ENCODE measurements at places on chromosomes 7 and 10.

GRCh38 chr7:19143881-19144574, 1.2 kb downstream of the FERD3L start:
- no peak for DNase-seq

GRCh38 chr10:69333205-69333604, 54.9 kb downstream of the HK1 start:
- DNase-seq, result peak; percentile 52

DNA sequence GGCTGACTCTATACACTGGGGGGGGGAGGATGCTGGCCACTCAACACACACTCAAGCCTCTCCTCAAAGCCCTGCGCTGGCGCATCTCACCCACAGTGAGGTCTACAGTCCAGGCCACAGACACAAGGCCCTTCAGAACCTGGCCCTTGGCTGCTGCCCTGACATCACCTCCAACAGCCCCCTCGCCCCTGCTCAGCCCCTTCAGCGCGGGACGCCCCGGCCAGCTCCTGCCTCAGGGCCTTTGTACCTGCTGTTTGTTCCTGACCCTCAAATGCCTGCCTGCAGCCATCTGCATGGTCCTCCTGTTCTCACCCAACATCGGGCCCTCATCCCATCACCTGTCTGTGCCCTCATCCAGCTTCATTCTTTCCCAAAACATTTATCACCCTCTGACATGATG, 572.6 kb downstream of the DNAJB6 start:
- no peak for DNase-seq

DNA sequence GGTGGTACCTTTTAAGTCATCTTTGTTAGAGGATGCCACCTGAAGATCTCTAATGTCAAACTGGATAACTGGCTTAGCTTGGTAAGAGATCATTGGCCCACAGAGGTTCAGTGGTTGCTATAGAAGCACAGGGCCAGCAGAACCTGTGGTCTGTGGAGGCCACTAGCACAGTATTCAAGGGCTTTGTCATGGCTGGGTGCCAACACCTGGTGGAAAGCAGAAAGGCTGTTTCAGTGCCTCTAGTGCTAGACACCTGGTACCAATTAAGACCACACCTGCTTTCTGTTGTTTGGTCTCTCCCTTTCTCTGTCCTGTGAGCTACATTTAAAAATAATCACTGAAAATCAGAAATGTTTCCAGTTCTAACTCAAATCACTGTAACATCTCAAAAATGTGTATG, 10.0 kb upstream of the PCGF5 start:
- DNase-seq, result no peak

- DNase-seq, result no peak
Observed at GRCh38 chr10:124058346-124059003, 34.9 kb downstream of the CHST15 start.

GRCh38 chr7:54705436-54705835, 53.6 kb downstream of the SEC61G start:
- no peak for DNase-seq

DNA sequence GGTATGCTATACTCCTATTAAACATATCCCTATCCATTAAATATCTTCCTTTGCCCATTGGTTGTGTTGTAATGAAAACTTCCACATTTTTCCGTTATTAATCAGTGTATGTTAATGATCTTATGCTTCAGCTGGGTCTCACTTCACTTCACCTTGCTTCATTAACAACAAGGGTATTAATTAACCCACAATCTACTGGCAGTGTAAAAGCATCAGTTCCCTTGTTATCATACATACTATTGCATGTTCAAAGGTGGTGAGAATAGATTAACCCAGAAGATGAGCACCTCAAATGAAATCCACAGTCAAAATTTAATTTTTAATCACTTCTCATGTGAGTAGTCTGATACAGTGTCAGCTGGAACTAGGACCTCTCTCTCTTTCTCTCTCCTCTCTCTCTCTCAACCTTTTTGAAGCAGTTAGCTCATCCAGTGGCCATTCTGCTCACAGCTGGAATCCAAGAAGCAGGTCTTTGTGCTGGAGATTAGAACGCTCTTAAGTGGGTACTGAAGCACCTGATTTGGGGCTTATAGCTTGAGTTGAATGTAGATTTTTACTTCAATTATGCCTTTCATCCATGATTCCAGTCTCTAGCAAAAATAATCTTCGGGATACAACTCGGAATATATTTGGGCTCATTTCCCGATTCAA, 172.3 kb downstream of the RAPGEF5 start:
- DNase-seq, result no peak

DNA sequence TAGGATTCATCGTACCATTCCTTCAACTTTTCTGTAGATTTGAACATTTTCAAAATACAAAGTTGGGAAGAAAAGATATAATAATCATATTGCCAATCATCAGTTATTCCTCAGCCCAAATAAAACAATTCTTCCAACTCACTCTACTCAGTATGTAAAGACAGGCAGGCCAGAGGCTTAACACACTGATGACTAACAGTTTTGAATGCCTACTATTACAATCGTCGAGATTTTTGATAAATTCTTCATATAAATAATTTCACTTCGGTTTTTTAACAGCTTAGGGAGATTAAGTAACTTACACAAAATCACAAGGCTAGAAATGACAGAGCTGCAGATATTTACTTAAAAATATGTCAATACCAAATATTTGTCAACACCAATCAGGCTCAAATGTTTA, 17.6 kb downstream of the CYTH3 start:
- DNase-seq, result no peak

DNA sequence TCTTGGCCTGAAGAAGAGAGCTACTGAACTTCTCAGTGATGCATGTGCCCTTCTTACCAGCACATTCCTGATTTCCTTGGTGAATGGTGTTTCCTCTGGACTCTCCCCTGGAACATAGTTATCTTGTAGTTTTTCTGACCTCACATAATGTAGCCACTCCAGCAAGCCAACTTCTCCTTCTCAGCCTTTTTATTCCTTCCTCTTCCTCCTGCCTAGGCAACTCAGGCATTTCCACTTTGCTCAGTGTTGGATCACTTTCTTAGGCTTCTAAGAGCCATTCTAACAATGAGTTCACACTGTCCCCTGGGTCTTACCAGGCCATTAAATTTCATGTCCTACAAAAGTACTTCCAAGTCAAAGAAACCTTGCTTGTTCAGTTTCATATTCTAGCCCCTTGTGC, 3.6 kb upstream of the PTTG1IP2 start:
- DNase-seq, result no peak

- DNase-seq, result no peak
Observed at GRCh38 chr10:21507150-21507549, 18.3 kb downstream of the SKIDA1 start.

DNA sequence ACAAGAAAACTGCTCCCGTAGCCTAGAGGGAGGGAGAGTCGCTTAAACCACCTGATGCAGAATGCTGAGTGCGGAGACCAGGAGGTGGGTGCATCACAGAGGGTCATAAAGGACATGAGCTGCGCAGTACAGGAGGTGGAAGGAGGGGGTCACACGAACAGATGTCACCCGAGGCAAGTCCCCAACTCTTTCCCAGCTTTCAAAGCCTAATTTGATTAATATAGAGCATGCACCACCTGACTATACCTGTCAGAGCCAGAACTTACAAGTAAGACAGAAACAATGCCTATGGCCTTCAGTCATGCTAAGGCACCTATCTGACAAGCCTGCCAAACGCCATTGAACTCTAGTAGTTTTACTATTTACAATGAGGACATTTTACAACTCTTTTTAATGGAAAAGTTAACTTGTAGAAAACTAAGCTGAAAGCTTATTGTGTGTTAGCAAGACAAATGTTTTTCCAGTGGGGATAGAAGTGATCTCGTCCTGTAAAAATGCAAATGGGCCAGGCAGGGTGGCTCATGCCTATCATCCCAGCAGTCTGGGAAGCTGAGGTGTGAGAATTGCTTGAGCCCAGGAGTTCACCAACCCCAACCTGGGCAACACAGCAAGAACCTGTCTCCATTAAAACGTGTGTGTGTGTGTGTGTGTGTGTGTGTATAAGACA, 1.1 kb upstream of the VOPP1 start:
- DNase-seq, result no peak

DNA sequence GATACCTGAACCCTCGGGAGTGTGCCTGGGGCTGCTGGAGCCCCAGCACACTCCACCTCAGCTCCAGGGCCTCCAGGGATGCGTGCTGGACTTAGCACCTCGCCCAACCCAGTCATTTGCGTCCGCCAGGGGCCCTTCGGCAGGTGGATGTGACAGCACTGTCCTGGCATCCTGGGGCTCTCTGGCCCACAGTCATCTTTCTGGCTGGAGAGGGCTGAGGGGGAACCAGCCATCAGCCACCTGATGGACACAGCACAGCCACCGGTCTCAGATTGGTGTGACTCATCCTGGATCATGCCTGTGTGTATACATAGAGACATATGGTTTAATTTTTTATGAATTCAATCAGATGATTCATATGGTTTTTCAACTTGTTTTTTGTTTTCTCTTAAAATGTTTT, 11.1 kb downstream of the ZNF775 start:
- DNase-seq, result no peak

- DNase-seq, result no peak
Observed at GRCh38 chr7:45162311-45162845, 4.8 kb downstream of the RAMP3 start.

DNA sequence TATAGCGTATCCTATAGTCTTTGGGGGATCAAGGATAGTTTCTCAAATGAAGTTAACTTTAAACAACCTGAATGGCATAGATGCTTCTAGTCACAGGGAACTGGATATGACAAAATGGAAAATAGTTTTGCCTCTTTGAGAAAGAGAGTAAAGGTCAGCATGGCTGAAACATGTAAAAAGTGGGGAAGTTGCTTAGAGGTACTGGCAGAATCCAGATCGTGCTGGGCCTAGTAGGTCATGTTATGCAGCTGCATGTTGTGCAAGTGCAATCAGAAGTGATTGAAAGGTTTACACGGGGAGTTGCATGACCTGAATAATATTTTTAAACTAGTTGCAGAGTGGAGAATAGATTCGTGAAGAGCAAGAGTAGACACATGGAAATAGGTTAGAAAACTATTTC, 201.1 kb upstream of the HDAC9 start:
- DNase-seq, result no peak

GRCh38 chr7:96605045-96605716, 104.5 kb downstream of the SEM1 start:
- no peak for DNase-seq

DNA sequence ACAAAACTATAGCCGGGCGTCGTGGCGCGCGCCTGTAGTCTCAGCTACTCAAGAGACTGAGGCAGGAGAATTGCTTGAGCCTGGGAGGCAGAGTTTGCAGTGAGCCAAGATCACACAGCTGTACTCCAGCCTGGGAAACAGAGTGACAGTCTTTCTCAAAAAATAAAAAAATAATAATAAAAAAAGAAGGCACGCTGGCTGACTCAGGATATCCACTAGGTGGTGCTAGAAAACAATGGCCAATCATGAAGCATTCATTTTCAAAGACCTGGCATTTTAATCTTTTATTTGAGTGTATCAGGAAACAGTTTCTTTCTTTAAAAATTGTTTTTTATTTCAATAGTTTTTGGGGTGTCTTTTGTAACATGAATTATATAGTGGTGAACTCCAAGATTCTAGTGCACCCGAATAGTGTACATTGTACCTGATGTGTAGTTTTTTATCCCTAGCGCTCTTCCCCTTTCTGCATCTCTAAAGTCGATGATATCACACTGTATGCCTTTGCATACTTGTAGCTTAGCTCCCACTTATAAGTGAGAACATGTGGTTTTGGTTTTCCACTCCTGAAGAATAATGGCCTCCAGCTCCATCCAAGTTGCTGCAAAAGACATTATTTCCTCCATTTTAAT, 88.6 kb downstream of the LYZL1 start:
- no peak for DNase-seq

DNA sequence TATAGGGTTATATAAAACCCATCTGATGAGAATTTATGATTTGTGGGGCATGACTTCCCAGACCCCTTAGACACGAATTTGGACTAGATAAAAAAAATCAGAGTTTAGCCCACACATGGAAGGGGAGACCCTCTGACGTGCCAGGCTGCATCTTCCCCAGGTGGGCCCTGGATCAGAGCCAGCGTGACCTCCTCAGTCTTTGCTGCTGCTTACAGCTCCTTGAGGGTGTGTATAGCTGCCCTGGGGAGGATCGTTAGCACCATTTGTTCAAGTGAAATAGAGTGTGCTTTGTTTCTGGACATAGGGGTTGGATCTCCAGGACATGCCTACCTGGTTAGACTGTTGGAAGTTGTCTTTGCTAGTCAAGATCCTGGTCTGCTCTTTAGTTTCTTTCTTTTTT, 54.2 kb downstream of the DOCK1 start:
- DNase-seq, result no peak

- DNase-seq, result no peak
Observed at GRCh38 chr10:65194126-65194525, 1672.9 kb downstream of the REEP3 start.

DNA sequence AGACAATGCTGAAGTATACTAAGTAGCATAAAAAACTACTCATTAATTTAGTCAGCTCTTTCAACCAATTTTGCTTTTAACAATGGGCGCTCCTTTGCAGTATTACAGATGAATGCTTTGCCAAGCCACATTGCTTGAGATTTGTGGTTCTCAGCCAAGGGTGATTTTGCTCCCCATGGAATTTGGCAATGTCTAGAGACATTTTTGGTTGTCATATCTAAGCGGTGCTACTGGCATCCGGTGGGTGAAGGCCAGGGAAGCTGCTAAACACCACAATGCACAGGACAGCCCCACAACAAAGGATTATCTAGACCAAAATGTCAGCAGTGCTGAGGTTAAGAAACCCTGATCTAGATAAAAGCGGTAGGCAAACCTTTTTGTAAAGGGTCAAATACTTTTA, 112.0 kb downstream of the UBE2H start:
- no peak for DNase-seq

DNA sequence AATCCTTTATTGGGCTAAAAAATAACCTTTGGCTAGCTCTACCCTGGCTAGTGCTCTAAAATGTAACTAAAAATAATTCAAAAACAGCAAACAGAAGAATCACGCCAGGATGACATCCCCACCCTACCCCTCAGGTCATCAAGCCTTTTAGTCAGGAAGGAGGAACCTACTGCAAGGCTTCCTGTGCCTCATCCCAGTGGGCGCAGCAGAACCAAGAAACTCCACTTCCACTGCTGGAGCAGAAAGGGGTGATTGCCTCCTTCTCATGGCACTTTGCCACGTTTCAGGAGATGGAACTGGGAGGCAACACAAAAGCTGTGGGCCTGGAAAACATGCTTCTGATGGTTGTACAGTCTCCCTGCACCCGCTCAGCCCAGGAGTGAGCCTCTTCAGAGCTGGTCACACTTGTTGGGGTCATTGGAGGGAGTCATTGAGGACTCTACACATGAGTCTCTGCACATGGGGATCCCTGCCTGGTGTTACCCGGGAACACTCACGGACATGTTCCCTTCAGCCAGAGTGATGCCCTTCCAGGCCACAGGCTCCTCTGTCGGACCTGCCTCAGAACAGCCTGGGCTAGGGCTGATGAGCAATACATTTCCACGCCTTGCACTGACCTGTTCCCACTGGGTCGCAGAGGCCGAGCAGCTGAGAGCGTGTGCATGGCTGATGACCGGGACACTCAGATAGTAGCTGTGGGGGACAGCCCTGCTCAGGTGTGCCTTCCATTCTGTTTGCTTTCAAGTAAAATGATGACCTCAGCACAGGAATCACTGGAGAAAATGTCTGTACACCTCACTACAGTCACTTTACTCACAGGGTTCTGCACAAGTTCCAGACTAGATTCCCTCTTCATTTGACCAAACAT, 355.3 kb downstream of the FGFR2 start:
- no peak for DNase-seq

GRCh38 chr7:118747473-118747872, 523.0 kb downstream of the ANKRD7 start:
- no peak for DNase-seq

- DNase-seq, result peak; percentile 45
Observed at GRCh38 chr7:149145031-149145845, 2.0 kb upstream of the ZNF398 start.
